H7 (cell line): ENCODE measurements at places on chromosomes 7 and 10.

DNA sequence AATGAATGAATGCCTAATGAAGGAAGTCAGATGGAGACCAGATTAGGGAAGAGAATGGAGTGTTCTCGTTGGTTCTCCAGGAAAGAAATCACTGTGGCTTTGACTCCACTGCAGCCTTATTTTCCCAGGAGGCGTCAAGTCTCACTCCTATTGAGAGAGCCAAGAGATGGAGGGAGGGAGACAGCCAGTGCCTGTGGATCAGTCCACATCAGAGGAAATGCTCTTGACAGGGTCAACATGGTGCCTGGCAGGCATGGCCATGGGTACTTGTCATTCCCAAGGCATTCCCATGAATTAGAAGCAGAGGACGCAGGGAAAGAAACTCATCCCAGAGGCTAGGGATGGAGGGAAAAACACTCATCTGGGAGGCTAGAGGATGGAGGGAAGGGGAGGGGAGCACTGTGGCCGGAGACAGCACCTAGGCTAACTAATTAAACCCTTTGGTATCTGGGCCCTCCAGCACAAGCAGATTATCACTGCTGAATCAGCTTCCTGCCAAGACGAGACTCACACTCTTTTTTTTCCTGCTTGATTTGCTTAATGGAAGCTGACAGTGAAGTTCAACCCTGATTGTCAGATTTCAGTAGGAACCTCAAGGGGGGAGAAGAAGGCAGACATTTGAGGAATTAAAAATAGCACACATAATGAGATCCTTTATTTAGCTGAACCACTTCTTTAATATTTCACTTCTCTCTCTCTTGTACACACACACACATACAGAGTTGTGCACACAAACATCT, 1233.2 kb upstream of the AUTS2 start:
- no peak for DNase-seq

- no peak for DNase-seq
Observed at GRCh38 chr7:102935450-102936115, 22.8 kb downstream of the LRRC17 start.

GRCh38 chr10:34802692-34803091, 12.4 kb downstream of the PARD3 start:
- no peak for DNase-seq

GRCh38 chr10:30216821-30217220, 132.3 kb downstream of the MTPAP start:
- DNase-seq: no peak

DNA sequence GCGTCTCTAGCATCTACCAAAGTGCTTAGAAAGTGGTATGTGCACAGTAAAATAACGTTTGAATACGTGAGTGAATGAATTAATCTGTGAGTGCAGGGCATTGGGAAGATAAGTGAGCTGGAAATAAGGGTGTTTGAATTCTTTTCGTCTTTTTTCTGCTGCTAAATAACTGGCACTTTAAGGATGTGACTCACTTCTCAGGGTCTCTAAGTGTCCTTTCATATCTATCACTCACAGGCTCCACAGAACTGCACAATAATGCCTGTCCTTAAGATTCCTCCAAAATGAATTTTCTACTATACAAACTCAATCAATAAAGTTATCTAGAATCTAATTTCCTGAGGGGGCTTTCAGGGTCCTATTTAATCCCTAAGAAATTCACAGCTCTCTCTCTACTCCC, 3.2 kb upstream of the DGKB start:
- DNase-seq: no peak

DNA sequence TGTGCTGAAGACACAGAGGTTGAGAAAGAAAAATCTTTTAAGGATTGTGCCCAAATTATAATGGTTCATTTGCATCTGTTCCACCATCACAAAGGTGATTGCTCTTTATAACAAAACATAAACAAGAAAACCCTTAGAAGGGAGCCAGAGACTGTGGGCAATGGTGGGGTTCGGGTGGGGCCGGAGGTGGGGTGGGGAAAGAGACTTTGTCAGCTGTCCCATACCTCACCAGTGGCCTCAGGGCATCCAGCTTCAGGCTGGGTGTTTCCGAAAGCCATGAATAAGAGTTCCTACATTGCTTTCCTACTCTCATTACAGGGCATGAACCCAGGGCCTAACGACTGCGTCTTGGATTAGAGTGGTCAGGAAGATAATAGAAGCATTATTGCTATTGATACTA, 227.9 kb downstream of the PHTF2 start:
- no peak for DNase-seq

GRCh38 chr10:109737009-109737408, 186.3 kb downstream of the XPNPEP1 start:
- DNase-seq: no peak

- DNase-seq: peak; percentile 95
Observed at GRCh38 chr10:71708301-71708703, 11.3 kb downstream of the C10orf105 start.

DNA sequence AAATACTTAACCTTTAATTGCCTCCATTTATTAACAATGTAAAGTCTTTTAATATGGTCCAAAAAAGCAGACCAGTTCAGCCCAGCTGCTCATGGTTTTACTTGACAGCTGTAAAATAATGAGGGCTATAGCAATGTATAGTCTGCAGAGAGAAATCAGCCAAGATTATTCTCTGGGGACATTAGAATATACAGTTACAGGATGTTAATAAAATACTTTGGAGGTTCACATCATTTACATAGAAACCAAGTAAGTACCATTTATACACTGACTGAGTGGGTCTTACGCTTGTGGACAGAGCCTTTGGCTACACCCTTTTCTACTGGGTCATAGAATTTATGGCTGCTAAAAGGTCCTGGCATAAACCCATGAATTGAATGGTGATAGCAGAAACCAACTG, 340.7 kb upstream of the CELF2 start:
- no peak for DNase-seq

GRCh38 chr7:120615703-120616102, 242.2 kb downstream of the TSPAN12 start:
- DNase-seq: no peak

DNA sequence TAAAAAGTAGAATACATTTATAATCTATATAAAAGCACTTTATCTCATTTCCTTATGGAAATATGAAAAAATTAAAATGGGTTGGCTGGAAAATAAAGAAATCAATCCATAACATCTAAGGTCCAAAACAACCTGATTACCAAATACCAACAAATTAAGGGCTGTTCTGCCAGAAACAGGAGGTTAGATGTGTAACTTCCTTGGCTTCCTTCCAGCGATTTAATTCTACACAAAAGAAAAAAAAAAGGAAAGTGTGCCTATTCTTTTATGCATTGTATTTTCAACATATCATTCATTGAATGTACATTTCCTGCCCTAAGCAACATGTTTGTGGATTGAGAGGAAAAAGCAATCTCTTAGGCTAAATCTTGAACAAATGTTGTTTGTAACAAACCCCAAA, 36.2 kb upstream of the USP6NL start:
- DNase-seq: no peak

DNA sequence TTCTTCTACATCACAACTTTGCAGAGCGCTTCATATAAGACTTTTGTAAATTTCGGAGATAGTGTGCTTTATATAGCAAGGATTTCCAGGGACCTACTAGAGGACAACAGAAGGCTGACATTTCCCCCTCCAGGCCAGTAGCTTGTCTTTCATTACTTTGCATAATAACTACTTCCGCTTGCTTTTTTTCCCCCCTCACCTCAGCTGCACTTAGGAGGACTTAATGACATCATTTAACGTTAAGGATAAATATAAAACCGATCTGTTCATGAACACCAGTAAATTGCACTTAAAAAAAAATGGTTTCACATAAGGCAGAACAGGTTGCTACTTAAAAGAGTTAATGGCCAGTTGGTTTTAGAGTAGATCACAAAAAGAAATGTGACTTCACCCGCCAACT, 172.3 kb downstream of the AUTS2 start:
- DNase-seq: no peak

GRCh38 chr7:13105209-13105608, 417.8 kb downstream of the ARL4A start:
- no peak for DNase-seq

DNA sequence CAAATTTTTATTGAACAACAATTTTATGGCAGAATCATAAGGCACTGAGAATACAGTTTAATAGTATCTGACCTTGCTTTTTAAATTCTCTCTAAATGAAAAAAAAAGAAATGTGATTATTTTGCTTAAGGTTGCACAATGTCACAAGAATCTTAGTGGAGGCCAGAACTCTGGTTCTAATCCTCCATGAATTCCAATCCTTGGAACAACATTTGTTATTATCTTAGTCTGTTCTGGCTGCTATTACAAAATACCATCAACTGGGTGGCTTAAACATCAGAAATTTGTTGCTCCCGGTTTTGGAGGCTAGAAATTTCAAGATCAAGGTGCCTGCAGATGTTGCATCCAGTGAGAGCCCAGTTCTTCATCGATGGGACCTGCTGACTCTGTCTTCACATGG, 158.2 kb upstream of the POM121L12 start:
- DNase-seq: no peak

DNA sequence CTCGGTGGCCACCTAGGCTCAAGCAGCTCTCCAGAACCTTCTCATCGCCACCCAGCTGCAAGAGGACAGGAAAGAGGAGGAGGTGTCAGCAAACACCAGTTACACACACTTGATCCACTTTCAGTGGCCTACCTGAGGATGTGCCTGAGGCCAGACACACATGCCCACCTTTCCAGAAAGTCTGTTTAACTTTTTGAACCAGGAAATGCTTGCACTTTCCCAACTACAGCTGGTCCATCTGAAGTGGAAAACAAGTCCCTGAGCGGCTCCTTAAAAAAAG, 15.7 kb upstream of the CYREN start:
- no peak for DNase-seq

- DNase-seq: no peak
Observed at GRCh38 chr7:18536486-18536885, 40.9 kb downstream of the HDAC9 start.

DNA sequence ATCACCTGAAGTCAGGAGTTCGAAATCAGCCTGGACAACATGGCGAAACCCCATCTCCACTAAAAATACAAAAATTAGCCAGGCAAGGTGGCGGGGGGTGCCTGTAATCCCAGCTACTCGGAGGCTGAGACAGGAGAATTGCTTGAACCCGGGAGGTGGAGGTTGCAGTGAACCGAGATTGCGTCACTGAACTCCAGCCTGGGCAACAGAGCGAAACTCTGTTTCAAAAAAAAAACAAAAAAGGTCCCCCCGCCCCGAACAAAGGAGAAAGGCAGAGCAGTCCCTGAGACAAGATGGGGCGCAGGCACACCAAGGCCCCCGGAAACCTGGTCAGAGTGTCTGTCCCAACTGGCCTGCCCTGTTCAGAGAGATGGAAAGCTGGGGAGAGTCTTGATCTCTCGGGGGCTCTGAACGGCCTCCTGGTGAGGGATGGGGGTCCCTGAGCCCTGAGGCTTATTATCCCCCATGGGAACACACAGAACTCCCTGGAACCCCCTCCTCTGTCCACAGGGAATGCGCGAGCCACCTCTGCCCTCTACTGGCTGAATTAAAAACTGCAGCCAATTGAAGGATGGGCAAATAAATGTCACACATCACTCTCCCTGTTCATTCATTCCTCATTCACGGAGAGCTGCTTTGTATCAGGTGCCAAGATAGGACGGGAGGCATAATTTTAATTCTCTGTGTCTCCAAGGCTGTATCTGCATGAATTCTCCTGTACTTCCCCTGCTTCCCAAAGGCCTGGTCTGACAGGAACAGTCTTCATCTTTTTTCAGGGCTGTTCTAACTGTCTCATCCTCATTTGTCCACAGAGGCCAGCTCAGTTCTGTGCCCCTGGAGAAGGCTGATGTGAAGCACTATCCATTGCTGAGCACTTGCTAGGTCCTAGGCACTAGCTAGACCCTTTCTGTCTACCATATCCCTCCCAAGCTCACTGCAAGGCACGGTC, 28.9 kb downstream of the MAT1A start:
- peak; percentile 75 for DNase-seq
